ENCODE measurements at places on chromosomes 6 and 20.
A peak's percentile ranks its signal among the peaks of the same experiment; 100 is the strongest.

GRCh38 chr6:4712291-4712690 is 63.9 kb upstream of the CDYL start:
- DNase-seq, result no peak

- DNase-seq, result no peak
Observed at GRCh38 chr6:52356017-52356416, 5.9 kb upstream of the PAQR8 start.

DNA sequence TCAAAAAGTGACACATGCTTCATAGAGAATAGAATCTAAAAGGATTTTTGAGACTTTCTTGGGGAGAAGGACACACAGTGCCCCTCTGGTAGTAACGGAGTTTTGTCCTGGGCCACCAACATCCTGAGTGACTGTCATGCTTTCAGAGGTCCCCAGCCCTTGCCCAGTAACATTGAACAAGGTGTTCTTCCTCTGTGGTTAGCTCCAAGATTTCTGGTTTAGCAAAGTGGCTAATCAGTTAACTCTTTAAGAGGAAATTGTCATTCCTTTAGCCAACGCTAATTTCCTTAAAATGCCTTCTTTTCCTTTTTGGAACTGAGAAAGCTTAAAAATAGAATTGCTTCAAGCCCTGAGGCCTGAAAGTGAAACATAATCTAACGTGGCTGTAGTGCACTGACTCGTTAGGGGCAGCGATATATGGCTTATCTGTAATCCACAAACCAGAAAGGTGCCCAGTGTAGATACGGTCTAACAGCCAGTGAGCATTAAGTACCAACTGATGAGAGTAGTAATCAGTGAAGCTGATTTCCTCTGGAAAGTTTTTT is 7.8 kb downstream of the E2F3 start:
- no peak for DNase-seq

- DNase-seq, result no peak
Observed at GRCh38 chr20:32291166-32291565, 13.7 kb downstream of the KIF3B start.

DNA sequence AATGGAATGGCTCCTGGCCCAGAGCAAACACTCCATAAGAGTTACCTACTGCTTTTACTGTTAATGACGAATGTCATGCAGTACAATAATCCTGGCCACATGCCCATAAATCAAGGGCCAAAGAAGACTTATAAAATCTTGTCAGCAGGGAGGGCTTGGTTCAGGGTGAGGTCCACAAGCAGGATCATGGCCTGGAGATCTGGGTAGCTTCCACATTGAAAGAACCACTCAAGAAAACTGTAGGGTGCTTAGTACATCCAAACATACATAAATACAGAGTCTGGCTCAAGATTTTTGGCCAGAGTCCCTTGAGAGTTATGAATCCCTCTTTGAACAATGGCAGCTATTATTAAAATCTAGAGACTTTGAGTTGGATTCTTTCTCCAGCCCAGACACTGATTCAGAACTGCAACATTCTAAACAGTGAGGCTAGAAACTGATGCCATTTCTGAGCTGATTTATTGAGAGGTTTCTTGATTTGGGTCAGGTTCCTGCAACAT is 188.7 kb downstream of the CDC5L start:
- no peak for DNase-seq

- no peak for DNase-seq
Observed at GRCh38 chr6:143346004-143346403, 104.5 kb downstream of the ADAT2 start.

- no peak for DNase-seq
Observed at GRCh38 chr20:45039475-45039820, 61.5 kb downstream of the KCNS1 start.

- no peak for DNase-seq
Observed at GRCh38 chr6:22470454-22471131, 98.8 kb upstream of the HDGFL1 start.

GRCh38 chr6:87408721-87409155 is 966 bp downstream of the CFAP206 start:
- no peak for DNase-seq

DNA sequence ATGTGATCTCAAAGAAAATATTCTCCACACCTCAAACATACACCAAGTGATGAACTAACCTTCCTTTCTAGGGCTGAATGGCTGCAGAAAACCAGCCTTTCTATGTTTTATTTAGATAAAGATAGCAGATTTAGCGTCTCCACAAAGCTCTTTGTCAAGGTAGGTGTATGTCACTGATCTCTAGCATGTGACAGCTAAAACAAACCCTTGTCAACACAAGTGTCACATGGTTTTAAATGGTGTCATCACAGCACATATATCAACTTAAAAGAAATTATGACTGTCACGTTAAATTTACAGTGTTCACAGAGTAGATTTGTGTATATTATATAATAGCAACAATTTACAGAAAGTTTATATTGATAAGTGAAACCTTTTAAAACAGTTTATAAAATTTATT is 58.3 kb downstream of the TENT5A start:
- no peak for DNase-seq

DNA sequence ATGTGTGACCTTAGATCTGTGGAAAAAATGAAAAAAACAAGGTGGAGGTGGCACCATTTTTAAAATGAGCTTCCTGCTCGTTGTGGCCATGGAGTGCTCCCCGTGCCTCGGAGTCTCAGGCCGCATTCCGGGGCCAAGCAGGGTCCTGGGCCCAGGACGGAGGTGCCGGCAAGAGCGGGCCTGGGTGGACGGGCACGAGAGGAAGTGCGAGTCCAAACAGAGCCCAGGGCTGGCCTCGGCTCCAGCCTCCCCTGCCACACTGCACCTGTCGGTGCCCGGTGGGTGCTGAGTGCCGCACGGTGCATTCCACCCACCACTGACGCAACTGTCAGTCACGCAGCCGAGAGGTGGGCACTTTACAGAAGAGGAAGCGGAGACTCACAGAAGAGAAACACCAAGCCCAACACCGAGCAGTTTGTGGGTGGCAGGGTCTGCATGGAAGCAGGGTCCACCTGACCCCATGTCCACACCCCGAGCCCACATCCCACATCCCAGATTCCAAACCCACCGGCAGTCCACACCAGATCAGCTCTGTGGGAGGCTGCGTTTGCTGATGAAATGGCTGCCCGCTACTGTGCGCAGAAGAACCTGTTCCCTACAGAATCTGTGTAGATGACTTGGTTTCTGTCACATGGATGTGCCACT is 97.7 kb downstream of the PSMB1 start:
- no peak for DNase-seq

DNA sequence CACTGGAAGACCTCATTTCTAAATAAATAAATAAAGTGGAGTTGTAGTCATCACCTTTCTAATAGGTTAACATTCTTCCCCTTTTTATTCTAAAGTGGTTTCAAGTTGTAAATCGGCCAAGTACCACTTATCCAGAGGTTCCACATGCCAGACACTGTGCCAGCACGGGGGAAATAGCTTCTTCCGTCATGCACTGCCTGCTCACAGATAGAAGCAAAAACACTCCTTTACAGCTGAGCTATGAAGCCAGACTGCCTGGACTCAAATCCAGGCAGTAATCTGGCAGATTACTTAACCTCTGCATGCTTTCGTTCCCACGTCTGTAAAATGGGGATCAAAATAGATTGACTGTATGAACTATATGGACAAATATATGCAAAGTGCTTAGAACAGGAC is 17.2 kb upstream of the SCML4 start:
- no peak for DNase-seq

- DNase-seq, result no peak
Observed at GRCh38 chr6:118012944-118013343, 105.9 kb downstream of the SLC35F1 start.

DNA sequence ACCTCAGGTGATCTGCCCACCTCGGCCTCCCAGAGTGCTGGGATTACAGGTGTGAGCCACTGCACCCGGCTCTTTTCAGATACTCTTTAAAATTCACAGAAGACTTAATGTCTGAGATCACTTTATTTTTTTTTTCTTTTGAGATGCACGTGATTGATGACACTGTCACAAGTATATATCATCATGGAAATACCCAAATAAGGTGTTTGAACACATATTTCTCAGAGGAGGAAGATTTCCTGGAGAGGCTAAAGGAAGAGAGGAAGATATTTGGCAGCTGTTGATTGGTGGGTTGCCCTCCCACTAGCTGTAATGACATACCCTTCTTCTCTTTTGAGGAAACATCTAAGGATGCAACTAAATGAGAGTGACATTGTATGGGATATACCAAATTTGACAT is 225.9 kb upstream of the CITED2 start:
- no peak for DNase-seq

GRCh38 chr20:49276961-49277785 is 684 bp downstream of the ZNFX1 start:
- DNase-seq, result peak; percentile 50

GRCh38 chr6:131858765-131859415 is 51.1 kb downstream of the ENPP1 start:
- no peak for DNase-seq

- no peak for DNase-seq
Observed at GRCh38 chr6:21138336-21139069, 455.0 kb upstream of the SOX4 start.

- DNase-seq, result no peak
Observed at GRCh38 chr6:12436683-12437082, 146.5 kb downstream of the EDN1 start.

DNA sequence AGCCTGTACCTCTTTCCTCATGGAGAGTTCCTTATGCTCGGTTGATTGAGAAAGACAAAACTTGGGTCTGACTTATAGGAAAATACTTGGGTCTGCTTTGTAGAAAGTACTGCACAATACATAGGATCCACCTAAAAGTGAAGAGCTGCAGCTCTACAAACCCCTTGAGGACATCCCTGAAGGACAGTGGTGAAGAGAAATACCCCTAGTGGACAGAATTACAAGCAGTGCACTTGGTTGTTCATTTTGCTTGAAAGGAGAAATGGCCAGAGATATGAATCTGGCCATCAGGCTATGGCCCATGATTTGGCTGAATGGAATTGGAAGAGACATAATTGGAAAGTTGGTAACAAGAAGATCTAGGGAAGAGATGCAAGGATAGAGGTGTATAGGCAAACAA is 8.3 kb downstream of the CD24 start:
- DNase-seq, result no peak

DNA sequence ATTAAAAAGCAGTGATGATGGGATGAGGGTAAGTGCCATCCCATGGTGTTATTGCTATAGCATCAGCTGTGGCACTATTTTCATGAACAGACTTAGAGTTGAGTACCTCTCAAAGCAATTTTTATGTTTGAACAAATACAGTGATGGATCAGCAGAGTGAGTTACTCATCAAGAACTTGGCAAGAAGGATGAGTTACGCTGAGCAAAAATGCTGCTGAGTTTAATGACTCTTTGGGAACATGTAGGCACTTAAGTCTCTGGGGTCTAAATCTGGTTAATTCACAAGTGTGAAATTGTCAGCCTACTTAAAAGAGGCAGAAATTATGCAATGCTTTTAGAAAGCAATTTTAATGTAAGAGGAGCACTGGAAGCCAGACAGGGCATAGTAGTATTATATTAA is 78.5 kb upstream of the AHI1 start:
- DNase-seq, result no peak

DNA sequence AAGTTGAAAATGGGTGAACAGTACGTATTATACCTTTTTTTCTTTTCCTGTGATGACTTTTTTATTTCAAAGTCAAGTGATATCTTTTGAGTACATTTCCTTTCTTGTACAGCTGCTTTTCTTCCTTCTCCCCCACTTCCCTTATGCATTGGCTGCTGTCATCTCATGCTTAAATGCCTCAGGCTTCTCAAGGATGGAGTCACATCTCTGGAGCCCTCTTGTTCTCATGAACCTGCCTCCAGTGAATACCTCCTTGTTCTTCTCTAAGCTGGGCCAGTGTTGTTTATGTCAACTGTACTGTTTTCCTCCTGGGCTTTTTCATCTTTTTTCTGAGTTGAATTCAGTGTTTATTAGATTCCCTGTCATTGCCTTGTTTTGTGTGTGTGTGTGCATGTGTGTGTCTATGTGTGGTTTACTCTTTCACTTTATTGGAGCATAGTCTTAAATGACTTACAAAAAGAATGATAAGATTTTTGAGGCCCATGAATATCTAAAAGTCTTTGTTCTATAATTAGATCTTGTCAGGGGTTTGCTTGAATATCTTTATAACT is 23.6 kb downstream of the STXBP5 start:
- no peak for DNase-seq

DNA sequence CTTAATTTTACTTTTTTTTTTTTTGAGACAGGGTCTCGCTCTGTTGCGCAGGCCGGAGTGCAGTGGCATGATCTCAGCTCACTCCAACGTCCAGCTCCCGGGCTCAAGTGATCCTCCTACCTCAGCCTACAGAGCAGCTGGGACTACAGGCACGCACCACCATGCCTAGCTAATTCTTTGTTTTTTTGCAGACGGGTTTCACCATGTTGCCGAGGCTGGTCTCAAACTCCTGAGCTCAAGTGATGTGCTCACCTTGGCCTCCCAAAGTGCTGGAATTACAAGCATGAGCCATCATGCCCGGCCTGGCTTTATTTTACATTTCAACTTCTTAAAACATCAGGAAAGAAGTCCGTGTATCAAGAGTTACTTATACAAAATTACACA is 5.7 kb downstream of the OSER1 start:
- no peak for DNase-seq

DNA sequence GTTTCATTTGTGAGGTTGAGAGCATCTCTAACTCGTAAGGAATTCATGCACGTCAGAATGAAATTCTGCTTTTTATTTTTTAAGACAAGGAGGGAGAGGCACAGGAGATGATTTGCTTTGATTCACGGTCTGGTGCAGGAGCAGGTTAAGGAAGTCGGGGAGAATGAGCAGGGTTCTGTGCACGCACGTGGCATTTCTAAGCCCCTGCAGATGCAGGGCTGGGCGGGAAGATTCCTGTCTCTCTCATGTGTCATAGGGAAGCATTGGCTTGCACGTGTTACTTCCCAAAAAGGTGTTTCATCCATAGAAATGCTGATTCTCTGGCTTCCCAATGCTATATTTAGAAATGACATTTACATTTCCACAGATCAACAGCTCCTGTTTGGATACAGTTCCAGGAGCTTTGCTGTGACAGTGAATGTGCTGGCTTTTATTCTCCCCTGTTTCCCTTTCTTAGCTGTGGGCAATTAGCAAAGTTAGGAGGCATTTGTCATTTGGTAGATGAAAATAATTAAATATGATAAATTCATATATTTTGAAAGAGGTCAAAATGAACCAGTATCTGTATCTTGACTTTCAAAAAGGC is 119.7 kb upstream of the ZFP64 start:
- no peak for DNase-seq

DNA sequence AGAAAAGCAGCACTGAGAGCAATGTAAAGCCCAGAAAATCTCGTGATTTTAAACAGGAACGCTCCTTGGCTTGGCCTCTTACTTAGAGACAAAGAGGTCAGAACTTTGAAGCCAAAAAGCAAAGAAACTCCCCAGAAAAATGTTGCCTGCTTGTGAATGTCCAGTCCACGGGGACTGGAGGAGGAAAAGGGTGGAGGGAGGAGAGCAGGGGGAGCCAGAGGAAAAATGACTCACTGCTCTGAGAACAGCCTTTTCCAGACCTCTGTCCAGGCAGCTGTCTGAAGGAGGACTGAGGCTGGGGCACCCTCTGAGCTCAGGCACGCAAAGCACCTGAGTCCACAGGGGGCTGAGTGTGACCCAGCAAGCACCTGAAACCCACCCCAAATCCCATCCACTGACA is 64.7 kb downstream of the TRAM2 start:
- no peak for DNase-seq

- DNase-seq, result no peak
Observed at GRCh38 chr6:2147766-2148448, 97.5 kb downstream of the GMDS start.

Measured in T-helper 1 cell (primary cell).